ENCODE measurements at places on chromosomes 7 and 10.

- DNase-seq, result no peak
Observed at GRCh38 chr7:11753433-11753832, 78.6 kb downstream of the THSD7A start.

DNA sequence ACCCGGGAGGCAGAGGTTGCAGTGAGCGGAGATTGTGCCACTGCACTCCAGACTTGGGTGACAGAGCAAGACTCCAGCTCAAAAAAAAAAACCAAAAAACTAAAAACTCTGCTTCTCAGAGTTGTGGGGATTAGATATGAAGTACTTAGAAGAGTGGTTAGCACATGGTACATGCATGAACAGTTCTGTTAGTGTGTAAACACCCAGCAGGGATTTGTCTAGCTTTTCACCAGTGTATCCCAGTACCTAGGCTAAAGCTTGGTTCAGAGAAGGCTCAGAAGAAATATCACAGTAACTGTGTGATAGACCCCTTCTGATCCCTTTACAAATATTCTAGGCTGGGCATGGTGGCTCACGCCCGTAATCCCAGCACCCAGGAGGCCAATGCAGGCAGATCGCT is 9.5 kb downstream of the PPIA start:
- no peak for DNase-seq

GRCh38 chr7:130441408-130441869 is 623 bp upstream of the CEP41 start:
- no peak for DNase-seq

DNA sequence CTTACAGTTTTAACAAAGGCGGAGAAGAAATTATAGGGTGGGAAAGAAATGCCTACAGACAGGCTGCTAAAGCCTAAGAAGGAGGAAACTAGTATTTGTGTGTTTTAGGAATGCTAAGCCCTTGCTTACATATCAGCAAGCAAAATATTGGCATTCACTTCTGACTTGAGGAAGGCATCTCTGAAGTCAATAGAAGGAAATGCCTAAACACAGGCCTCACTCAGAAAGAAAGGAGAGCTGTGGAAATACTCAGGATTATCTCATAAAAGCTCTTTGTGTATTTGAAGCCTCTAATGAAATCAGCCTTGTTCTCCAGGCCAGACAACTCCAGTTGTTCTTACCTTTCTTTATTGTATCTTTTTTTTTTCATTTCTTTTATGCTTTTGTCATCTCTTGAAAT is 158.0 kb downstream of the AUTS2 start:
- no peak for DNase-seq

- no peak for DNase-seq
Observed at GRCh38 chr10:95327367-95327766, 36.6 kb upstream of the PDLIM1 start.

GRCh38 chr10:5813091-5813340 is 218 bp downstream of the GDI2 start:
- DNase-seq, result no peak

DNA sequence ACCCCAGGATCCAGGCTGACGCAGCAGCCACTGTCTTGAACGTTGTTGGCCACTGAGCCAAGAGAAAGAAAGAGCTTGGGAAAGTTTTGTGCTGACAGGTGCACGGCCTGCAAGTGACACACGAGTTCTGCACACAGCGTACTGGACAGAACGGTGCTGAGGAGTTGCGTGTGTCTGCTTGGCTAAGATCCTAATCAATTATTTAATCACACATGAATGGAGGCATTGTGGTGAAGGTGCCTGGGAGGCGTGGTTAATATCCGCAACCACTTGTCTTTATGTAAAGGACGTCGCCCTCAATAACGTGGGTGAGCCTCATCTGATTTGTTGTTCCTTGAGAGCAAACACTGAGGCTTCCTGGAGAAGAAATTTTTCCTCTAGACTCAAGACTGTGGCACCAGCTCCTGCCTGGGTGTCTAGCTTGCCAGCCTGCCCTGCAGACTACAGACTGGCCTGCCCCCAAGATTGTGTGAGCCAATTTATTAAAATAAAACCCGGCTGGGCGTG is 16.6 kb upstream of the GNA12 start:
- no peak for DNase-seq

DNA sequence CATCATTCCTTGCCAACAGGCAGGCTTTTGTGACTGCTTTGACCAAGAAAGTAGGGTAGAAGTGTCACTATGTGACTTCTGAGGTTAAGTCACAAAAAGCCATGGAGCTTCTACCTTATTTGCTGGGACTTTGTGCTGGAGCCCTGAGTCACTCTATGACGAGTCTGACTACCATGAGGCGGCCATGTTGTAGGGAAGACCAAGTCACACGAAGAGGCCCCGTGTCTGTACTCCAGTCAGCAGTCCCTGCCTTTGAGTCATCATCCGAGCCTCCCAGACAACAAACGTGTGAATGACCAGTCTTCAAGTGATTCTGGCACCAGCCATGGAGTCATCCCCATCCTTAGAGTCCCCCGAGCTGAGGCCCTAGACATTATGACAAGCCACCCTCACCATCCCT is 3.5 kb upstream of the MYL10 start:
- DNase-seq, result no peak

DNA sequence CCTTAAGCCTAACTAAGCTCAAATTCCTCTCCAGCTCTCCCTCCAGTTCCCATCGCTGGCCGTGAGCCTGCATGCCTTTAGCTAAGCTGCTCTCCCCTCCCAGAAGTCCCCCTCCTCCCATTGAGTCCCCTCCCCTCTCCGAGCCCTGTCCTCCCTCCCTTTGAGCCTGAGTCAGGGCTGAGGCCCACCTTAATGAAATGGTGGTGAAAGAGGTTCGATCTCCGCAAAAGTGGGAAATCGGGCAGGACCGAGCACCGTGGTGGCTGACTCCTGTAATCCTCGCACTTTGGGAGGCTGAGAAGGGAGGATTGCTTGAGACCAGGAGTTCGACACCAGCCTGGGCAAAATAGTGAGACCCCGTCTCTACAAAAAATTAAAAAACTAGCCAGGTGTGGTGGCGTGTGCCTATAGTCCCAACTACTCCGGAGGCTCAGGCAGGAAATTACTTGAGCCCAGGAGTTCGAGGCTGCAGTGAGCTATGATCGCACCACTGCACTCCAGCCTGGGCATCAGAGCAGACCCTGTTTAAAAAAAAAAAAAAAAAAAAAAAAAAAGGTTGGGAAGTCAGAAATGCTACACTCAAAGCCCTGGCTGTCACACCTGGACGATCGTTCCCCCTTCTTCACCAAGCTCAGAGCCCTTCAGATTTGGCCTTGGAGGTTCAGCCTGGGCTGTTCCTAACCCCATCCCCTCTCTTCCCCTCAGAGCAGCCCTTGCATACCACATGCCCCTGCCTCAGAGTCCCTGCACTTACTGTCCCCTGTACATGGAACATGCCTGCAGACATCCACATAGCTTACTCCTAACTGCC is 995 bp upstream of the CLDN3 start:
- no peak for DNase-seq

GRCh38 chr10:16929069-16929468 is 111.8 kb upstream of the RSU1 start:
- DNase-seq, result no peak

- no peak for DNase-seq
Observed at GRCh38 chr10:70537398-70538194, 59.0 kb downstream of the PALD1 start.

DNA sequence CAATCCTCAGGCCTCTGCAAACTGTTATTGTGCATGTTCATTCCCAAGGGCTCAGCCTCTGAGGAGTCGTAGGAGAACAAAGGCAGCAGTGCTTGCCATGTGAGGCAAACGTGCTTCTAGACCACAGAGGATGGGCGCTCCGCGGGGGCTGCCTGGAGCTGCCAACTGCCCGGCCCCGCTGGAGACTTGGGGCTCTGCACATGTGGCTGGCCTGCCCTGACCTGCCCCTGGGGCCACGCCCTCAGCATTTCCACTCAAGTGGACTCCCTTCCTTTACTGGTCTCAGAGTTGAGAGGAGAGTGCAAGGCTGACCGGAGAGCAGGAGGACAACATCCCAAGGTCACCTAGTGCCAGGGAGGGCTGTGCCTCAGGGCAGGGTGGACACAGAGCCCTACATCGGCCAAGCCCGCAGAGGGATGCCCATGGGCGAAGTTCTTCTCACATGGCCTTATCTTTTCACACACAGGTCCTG is 222.3 kb upstream of the ZNF32 start:
- DNase-seq, result no peak

- DNase-seq, result no peak
Observed at GRCh38 chr10:69088801-69089501, 1.0 kb downstream of the SRGN start.

DNA sequence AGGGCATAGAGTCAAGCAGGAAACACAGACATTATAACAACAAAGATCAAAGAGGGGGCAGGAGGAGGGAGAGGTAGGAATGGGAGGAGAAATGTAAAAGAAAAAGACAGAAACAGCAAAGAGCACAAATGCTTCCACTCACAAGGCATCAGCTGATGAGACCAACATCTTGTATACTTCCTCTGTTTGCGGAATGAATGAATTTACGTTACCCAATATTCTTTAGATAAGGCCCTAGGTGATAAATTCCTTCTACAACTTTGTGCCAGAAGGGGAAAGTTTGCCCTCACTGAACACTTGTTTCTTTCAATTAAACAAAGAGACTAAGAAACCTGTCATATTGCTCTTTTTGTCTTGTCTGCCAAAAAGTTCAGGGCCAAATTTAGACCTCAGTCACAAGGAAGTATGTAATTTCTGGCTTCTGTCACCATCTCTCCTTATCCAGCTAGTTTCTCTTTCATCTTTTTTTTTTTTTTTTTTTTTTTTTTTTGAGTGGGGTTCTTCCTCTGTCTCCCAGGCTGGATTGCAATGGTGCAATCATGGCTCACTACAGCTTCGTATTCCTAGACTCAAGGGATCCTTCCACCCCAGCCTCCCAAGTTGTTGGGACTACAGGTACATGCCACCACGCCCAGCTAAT is 116.4 kb upstream of the NANOS1 start:
- no peak for DNase-seq

- DNase-seq, result no peak
Observed at GRCh38 chr7:77995717-77996116, 197.1 kb downstream of the PHTF2 start.

GRCh38 chr10:89030791-89031190 is 40.2 kb downstream of the FAS start:
- no peak for DNase-seq

GRCh38 chr7:157816086-157816485 is 479.3 kb downstream of the DNAJB6 start:
- no peak for DNase-seq

DNA sequence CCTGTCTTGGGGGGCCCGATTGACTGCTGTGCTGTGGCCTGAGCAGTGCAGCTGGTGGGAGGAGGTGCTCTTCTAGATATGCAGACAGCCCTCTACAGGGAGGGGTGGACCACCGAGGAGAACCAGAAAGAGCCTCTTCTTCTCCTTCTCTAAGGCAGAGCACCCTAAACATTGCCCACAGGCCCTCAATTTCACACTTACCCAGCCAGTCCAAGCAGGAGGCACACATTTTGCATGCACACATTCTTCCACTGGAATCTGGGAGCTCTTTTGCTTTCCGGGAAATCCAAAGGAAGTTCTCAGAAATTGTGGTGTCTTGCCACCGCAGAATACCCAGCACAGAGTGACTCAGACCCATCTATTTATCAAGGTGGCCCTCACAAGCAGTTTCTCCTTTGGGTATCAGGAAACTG is 45.8 kb downstream of the EEPD1 start:
- no peak for DNase-seq

GRCh38 chr7:99381664-99382075 is 7.1 kb downstream of the ARPC1B start:
- DNase-seq, result no peak

GRCh38 chr10:22316286-22317075 is at the start of gene COMMD3:
TSS of gene COMMD3 (plus strand) at chr10:22316388. CDS start at chr10:22316418, 30 bp downstream.
- peak; percentile 89 for DNase-seq
